ENCODE measurements at places on chromosomes 7 and 10.
A peak's percentile ranks its signal among the peaks of the same experiment; 100 is the strongest.

- DNase-seq = peak; percentile 35
Observed at GRCh38 chr7:106111655-106112117, 426 bp downstream of the SYPL1 start.

DNA sequence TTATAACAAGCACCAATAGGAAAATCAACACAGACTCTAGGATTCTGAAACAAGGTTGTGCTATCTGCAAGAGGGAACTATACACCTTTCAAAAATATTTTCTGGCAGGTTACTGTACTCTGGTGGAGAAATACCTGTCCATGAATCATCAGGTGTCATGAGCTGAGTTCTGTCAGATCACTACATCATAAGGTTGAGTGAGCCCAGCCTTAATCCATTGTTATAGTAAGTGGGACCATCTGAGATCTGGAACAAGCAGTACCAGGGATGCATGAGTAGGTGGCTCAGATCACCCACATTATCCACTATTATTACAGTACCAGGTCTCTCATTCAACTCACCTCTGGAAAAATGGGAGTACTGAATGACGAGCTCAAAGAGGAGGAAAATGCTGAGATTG lies 212.4 kb downstream of the DGKI start:
- no peak for DNase-seq

GRCh38 chr10:133129859-133130495 lies 30.0 kb upstream of the KNDC1 start:
- DNase-seq = no peak

- DNase-seq = no peak
Observed at GRCh38 chr10:48731654-48732053, 47.0 kb downstream of the WDFY4 start.

DNA sequence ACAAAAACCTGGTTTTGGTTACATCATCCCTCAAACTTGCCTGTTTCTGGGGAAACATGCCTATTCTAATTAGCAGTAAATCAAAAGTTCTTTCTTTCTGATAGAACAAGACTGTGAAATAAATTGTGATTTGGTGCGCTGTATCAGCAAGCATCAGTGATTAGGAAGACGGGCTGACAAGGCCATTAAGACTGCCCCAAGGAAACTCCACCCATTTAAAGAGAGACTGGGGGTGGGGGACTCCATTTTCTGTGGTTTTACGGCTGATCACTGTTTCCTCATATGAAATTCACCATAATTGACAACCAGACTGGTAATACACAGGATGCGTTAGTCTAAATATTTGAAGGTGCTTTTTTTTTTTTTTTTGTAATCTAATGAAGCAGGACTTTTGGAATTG lies 68.7 kb downstream of the MBL2 start:
- DNase-seq = no peak

Measured in effector CD8-positive, alpha-beta T cell (primary cell).